ENCODE measurements at places on chromosomes 1 and 21. TPM values are rescaled to one million over a fixed set of nuclear protein-coding genes. Genes with fewer than 3 reads are reported as not detected.

- DNase-seq = no peak
Observed at GRCh38 chr1:54357967-54358366, 48.2 kb downstream of the SSBP3 start.

GRCh38 chr21:19914028-19914427, 1084.2 kb upstream of the NCAM2 start:
- DNase-seq = no peak

DNA sequence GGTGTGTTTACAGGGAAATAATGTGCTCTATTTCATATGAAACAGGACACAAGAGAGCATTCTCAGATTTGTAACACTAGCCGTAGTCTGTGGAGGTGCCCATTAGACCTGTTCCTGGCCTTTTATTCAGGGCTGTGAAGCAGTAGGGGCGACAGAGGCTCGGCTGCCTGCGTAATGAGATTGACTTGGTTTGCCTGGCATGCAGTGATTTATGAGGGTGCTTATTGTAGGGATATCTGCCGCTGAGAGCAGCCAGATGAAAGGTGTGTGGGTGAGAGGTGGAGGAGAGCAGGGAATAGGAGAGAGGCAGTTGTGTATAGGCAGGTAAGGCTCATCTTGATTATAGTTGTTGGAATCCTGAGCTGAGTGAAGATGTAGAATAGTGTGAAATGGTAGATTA, 51.3 kb downstream of the DNAJC6 start:
- DNase-seq = no peak

- DNase-seq = no peak
Observed at GRCh38 chr21:15199414-15200383, 134.9 kb upstream of the NRIP1 start.

- no peak for DNase-seq
Observed at GRCh38 chr1:165355977-165356811, at the start of gene LMX1A. TSS of gene LMX1A (minus strand) at chr1:165356715. CDS start at chr1:165355559, 1,156 bp downstream.

- DNase-seq = no peak
Observed at GRCh38 chr1:67664048-67664447, 21.0 kb upstream of the GADD45A start.

DNA sequence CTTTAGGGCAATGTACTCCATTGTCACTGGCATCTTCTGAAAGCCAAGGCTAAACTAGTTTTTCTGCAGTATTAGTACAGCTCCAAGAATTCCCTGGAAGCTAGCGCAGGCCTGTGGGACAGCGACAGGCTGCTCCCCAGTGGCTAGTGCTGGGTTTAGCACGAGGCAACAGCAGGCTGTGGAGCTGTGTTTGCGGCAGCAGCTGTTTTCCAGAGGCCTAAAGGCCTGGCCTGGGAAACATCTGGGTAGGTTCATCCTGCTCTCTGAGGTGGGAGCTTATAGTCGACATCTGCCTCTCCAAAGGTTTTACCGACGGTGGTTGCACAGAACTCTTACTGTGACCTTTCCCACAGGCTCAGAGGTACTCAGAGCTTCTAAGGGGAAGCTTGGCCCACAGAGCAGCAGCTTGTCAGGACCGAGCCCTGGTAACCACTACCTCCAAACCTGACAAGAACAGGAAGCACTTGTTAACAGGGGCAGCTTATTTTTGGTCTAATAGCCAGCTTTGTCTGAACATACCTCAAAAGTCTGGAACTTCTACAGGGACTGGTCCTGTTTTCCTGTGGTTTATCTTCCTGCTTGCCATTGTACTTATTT, 17.2 kb downstream of the CC2D1B start:
- DNase-seq = no peak

Gene GPR37L1
- not detected for total RNA-seq

Gene IARS2
- total RNA-seq = 103 TPM

Gene CSTB
- total RNA-seq = 23.1 TPM

Gene GUCA2B
- not detected for total RNA-seq

Gene ADAMTS1
- 62.5 TPM for total RNA-seq

Gene SNX7
- 59.9 TPM for total RNA-seq

Gene ROR1
- total RNA-seq = 0.41 TPM

Gene CRYBG2
- not detected for total RNA-seq

Gene ANGPTL3
- total RNA-seq = not detected

Gene PFKFB2
- total RNA-seq = 4.0 TPM
